ENCODE measurements at places on chromosomes 4 and X.

DNA sequence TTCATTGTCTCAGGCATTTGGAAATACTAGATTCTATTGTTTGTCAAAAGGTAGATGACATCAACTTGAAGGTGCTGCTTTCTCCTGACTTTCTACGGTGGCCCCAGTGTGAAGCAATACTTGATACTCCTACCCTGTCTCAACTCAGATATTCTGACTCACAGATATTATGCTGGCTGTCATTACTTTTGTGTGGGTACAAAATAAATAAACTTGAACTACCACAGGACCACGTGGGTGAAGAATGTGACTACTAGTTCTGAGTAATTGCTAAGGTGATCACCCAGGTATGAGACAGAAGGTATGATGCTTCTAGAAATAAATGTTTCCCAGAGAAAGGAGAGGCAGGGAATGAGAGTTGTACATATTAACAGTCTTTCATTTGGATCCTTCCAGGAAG, 275.3 kb upstream of the SPOCK3 start:
- DNase-seq, result no peak

- DNase-seq, result no peak
Observed at GRCh38 chrX:36528661-36529060, 479.5 kb upstream of the FAM47C start.

- peak; percentile 42 for DNase-seq
Observed at GRCh38 chr4:18366892-18367291, 345.3 kb upstream of the LCORL start.

DNA sequence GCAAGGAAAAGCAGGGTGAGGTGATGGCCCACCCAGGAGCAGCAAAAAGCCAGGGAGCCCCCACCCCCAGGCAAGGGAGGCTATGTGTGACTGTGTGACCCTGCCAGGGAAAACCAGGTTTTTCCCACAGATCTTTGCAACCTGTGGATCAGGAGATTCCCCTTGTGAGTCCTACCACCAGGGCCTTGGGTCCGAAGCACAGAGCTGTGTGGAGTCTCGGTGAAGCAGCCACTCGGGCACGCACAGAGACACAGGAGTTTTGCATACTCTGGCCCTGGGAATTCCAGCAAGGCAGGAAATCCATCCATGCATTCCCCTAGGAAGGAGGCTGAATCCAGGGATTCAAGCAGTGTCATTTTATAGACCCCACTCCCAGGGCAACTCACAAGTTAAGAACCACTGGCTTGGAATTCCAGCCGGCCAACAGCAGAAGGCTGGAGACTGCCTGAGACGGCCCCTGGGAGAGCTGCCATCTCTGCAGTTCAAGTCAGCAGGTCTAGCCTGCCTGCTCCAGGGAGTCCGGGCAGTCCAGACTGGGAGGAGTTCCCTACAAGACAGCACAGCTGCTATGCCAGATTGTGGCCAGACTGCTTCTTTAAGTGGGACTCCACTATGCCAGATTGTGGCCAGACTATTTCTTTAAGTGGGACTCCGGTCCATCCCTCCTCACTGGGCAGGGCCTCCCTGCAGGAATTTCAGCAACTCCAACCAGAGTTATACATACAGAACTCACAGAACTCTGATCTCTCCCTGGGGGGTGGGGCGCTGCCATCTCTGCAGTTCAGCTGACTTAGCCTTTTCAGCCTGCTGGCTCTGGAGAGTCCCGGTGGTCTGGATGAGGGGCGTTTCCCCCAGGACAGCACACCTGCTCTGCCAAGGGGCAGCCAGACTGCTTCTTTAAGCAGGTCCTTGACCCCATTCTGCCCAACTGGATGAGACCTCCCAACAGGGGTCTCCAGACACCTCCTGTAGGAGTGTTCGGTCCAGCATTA, 85.1 kb upstream of the ADAD1 start:
- DNase-seq, result no peak

DNA sequence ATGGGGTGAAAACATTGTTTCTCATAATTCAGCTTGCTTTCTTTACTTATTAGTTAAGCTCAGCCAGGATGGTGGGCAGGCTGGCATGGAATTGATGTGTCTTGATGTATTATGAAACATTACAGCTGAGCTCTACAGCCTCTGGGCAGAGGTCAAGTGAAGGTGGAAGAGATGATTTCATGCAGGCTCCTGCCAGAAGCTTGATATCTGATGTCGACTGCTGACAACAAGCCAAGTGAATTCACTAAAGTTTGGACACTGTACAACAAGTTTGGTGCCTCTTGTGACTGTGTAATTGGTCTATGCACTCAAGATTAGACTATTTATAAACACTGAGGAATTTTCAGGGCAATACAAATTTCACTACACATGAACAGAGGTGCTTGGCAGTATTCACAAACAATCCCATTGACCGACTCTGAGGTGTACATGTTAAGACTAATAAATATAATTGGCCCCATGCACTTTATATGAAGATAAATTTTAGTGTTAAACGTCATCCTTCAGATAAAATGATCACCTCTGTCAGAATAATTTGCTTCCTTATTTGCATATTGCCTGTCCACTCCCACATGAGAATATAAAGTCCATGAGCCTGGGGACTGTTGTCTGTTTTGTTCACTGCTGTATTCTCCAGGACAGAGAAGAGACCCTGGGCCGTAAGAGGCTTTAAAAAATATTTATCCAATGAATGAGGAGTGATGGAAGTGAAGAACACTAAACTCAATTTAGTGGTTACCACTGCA, 612.2 kb downstream of the IQCM start:
- peak; percentile 21 for DNase-seq

DNA sequence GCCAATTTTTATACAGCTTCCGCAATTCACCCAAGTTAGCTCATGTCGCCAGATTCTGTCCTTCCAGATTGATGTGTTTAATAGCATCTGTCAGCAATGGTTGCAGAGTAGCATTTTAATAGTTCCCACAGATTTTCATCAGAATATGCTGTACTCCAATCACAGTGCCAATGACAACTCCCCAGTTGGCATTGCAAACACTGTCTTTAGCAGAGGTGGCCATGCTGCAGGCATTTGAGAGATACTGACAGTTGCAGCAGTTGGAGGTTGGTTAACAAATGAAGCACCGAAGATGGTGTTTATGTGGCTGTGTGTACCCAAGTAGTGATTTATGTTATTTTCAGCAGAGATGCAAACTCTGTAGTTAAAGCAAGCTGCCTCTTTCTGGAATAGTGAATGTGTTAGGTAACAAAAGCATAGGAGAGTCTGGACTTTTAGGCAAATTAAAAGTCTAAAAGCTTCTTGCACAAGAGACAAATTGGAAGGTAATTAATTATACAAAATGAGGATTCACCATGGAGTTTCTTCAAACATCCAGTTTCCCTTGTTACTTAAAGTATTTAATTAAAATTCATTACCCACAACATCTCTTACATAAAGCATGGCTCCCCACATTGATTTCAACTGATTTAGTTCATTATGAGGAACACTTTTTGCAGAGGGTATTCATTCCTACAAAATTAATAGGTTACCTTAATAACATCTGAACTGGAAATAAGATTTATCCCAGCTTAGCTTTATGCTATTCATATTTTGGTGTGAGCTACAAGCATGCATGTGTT, 65.2 kb downstream of the PARM1 start:
- DNase-seq, result no peak

DNA sequence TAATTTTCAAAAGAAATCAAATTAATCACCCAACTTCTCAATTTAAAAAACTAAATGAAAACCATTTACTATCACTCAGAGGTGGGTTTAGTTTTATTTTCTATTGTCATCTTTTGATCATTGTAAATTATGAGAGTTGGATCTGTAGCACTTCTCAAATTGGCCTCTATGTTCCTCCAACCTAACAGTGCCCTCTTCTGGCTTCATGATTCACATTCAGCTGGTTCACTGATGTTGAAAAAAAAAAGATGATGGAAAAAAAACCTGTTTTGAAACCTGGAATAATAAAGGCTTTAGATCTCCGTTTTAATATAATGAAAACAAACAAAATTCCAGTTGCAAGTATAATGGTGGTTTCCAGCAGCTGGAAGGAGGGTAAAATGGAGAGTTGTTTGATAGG, 2.4 kb upstream of the NBDY start:
- peak; percentile 65 for DNase-seq

DNA sequence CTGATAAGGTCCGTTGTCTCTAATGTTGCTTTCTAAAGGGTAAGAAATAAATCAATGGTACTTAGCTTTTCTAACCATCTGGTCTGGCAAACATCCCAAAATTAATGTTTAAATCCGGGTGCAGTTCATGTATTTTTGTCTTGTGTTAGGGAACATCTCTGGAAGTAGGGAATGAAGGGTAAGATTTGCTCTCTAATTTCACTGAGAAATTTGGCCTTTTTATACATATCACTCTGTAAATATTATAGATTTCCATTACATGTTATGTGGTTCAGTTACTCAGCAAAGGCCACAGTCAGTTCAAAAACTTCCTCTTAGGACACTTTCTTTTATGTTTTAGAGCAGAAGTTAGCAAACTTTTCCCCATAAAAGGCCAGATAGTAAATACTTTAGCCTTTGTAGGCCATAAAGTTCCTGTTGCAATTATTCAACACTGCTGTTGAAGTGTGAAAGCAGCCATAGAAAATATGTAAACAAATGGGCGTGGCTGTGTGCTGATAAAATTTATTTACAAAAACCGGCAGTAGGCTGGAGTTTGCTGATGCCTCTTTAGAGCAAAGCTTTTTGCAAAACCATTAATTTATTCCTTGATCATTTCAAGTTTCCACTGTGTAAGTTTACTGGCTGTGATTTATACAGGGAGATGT, 218.1 kb downstream of the ANTXR2 start:
- no peak for DNase-seq

GRCh38 chrX:140504371-140505324, at the start of gene SOX3:
TSS of gene SOX3 (minus strand) at chrX:140505069. CDS start at chrX:140505060, 9 bp downstream.
- DNase-seq, result no peak

- peak; percentile 11 for DNase-seq
Observed at GRCh38 chr4:155405059-155405458, 28.3 kb upstream of the MAP9 start.

GRCh38 chr4:108533245-108533844, 87.0 kb upstream of the RPL34 start:
- no peak for DNase-seq

DNA sequence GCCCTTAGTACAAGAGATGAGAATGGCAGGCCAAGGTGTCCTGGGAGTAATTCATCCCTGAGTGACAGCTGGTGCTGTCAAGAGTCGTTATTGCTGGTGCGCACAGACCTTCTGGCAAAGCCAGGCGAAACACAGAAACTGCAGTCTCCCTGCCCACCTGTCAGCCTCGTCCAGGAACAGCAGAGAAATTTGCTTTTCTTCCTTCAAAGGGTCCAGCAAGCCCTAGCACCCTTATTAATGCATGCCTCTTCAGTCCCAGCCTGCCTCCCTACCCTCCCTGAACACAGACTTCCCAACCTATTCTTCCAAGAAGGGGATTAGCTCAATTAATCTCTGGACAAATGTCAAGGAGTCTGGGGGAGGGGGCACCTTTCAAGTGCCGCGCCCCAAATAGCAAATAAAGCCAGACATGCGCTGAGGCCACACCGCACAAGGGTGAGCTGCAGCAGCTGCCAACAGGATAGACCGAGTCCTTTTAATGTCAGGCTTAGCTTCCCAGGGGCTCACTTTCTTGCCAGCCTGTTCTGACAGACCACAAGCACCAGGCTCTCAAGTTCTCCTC, 250.7 kb upstream of the RASGEF1B start:
- no peak for DNase-seq
